ENCODE measurements at places on chromosomes 3 and 15.

DNA sequence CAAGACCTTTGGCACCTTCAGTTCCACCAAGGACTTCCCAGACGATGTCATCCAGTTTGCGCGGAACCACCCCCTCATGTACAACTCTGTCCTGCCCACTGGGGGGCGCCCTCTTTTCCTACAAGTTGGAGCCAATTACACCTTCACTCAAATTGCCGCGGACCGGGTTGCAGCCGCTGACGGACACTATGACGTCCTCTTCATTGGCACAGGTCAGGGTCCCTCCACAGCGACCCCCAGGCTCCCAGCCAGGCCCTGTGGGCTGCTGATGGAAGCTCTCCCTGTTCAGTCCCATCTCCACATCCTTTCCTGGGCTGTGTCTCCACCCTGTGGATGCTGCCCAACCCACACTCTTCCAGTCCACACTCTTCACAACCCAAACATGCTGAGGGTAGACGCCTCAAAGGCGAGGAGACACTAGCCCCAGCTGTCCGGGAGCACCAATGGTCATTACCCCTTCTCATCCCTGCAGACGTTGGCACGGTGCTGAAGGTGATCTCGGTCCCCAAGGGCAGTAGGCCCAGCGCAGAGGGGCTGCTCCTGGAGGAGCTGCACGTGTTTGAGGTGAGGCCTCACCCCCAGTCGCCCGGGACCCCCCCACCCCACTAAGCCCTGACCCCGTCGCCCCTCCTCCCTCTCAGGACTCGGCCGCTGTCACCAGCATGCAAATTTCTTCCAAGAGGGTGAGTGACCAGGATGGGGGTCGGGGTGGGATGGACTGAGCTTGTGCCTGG is 4.3 kb upstream of the LSMEM2 start:
- peak; percentile 62 for DNase-seq

- no peak for DNase-seq
Measured at GRCh38 chr15:27238707-27239423, 267.9 kb downstream of the GABRG3 start.

DNA sequence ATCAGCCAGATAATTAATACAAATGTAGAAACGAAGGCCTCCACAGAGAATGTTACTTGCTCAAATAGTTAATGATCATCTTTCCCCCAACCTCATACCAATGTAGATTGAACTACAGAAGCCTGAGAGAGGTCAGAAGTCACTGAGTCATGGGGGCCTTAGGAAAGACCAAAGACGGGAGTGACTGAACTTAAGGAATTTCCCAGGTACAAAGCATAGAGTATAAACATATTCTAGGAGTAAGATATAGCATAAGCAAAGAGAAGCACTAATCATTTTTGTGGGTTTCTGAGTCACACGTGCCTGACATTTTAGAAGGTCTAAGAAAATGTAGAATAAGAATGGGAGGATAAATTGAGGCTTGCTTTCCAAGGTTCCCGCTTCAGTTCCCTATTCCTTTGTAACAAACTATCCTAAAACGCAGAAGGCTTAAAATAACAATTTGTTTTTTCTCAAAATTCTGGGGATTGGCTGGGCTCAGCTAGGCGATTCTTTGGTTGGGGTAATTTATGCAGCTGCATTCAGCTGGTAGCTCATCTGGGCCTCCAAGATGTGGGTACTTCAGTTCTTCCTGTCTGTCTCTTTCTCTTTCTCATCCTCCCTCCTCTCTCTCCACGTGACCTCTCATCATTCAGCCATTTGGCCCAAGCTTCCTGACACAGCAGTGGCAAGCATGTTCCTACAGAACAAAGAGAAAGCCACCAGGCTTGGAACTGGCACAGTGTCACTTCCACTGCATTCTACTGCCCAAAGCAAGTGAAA is 422.6 kb downstream of the FOXP1 start:
- no peak for DNase-seq

DNA sequence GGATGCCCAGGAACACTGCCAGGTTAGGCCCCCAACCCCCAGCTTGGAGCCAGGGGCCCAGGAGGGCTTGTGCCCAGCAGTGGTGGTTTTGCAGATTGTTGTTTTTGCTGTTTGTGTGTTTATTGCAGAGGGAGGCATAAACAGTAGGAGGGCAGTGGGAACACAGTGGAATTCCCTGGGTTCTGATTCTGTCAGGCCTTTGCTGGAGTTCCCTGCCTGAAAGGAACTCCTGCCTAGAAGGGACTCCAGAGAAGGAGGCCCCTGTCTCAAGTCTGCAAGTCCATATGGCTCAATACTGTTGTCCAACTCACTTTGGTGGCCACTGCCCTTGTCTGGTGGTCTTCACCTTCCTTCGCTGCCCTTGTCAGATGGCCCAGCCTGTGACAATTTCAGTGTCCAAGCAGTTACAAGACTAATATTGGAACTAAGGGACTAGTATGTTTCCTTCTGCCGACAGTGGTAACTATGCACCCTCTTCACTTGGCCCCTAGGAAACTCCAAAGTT is 47.4 kb upstream of the RAB6B start:
- DNase-seq, result no peak

DNA sequence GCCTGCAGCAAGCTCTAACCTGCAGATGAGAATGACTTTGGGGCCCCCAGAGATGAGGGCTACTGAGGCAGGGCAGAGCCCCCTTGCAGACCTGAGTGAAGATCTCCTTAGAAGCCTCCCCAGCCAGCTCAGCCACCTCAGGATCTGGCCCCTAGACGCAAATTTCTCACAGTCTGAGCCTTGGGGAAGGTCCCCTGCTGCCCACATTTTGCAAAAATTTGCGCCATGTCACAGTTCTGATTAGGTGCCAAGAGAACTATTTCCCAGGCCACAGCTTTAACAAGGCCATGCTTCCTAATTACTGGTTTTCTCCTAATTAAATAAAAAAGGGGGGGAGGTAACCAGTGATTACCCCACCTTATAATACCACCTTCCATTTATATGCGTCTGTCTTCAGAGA is 81.0 kb upstream of the HES1 start:
- no peak for DNase-seq

- DNase-seq, result no peak
Measured at GRCh38 chr3:56673781-56674457, 9.1 kb downstream of the TASOR start.

GRCh38 chr15:80581976-80582375 is 113.1 kb upstream of the ABHD17C start:
- DNase-seq, result no peak

GRCh38 chr3:127114337-127115070 is 78.4 kb upstream of the PRR23E start:
- DNase-seq, result no peak

DNA sequence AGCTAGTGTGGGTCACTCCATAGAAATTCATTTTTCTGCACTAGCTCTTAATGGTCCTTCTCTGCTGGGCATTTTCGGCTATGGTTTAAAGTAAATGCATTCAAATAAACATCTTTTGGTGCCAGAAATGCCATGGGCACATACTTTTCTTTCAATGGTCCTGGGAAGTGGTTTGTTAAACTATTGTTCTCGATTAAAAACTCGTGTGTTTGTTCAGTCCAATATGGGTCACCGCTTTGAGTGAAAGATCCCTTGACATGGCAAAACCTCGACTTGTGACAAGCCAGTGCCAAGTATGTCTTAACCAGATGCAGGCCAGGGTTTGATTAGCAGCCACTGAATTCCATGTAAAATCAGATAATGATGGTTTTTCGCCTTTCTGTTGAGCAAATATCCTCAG is 331.9 kb upstream of the WNT5A start:
- no peak for DNase-seq

DNA sequence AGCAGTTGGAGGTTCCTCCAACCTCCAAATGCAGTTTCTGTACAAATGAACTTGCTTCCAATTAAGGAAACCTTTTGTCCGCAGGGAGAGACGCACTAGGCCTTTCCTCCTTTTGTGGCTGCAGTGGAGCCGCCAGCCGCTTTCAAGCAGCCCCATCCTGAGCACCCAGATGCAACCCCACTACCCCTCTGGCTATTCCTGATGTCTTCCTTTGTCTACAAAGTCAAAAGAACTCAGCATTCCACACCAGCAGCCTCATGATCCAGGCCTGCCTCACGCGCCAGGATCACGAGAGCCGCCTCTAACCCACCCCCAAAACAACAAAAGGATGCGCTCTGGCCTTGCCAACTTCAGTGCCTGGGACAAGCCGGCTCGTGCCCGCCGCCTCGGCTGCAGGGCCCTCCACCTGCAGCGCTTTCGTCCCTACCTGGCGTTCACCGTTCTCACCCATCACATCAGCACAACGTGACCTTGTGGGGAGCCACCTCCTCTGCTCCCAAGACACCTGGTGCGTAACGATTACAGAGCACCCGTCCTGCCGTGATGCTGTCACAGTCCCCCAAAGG is 48.2 kb upstream of the MUC4 start:
- DNase-seq, result no peak

- no peak for DNase-seq
Measured at GRCh38 chr3:184016169-184016570, 1.5 kb downstream of the ABCC5 start.

GRCh38 chr3:110846971-110847370 is 224.6 kb upstream of the NECTIN3 start:
- no peak for DNase-seq

GRCh38 chr3:154240235-154240634 is 84.1 kb downstream of the DHX36 start:
- DNase-seq, result no peak

DNA sequence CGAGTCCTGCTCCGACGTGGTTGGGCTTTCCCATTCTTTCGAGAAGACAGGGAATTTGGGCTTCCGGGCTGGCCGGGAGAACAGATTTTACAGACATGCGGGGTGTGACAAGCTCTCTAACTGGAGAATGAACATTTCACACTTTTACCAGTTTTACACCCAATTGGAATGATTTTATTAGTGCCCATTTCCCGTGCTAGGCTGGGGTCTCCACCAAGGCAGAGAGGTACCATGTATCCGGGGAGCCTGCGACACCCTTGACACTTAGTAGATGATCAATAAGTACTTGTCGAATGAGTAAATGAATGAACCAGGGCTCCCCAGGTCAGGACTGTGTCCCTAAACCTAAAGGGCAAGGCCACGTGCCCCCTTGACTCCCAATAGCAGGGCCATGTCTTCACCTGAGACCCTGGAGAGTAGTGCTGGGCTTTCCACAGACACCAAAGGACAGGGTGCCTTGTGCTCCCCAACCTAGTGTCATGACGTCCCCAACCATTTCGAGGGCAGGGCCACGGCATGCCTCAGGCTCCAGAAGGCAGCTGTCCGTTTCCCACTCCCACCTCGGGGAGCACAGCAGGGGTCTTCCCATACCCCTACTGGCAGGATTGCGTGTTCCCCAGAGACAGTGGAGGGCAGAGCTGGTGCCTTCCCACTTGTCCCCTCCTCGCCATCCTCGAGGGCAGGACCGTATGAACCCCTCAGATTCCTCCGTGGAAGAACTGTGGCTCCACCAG is 679 bp upstream of the MYD88 start:
- DNase-seq, result no peak
